ENCODE measurements at places on chromosomes 12 and 14. TPM values are rescaled to one million over a fixed set of nuclear protein-coding genes. Genes with fewer than 3 reads are reported as not detected.

The SERPINA10 gene
- not detected for total RNA-seq

The KRT71 gene
- total RNA-seq, result not detected

The ADAM21 gene
- total RNA-seq, result 1.7 TPM

The AKT1 gene
- 118 TPM for total RNA-seq

The OAS3 gene
- 8.6 TPM for total RNA-seq

The NPFF gene
- not detected for total RNA-seq

The EIF5 gene
- total RNA-seq, result 180 TPM

The EML1 gene
- 11.8 TPM for total RNA-seq
